ENCODE measurements at places on chromosomes 5 and 9.

DNA sequence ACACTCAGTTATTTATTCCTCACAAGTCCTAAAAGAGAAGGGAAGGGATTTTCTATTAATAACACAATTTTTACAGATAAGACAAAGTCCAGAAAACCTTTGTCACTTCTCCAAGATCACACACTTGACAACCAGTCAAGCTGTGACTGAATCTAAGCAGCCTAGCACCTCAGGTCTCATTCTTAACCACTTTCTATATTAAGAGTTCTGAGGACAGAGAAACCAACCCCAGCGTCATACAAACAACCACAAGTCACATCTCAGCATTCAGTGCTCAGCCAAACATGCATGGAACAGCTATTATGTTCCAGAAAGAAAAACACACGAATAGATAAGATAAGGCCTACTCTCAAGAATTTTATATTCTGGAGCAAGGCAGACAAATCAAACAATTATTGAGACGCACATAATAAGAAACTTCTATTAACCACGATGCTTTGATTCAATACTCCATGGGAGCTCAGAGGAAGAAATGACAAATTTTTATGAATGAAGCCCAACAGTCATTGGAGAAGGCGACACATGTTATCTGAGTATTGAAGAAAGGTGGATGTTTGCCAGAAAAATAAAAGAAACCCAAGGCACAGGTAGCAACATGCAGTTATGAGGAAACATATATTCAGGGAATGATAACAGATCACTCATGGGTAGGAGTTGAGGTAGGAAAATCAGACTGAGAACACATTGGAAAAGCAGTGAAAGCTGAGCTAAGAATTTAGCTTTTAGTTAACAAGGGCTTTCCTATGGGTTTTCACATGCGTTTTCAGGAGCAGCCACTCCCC lies 113.1 kb downstream of the HTR4 start:
- no peak for DNase-seq

- no peak for DNase-seq
Observed at GRCh38 chr5:133297293-133297692, 245.5 kb downstream of the HSPA4 start.

GRCh38 chr9:135126451-135127187 lies 39.2 kb downstream of the OLFM1 start:
- DNase-seq, result no peak

- no peak for DNase-seq
Observed at GRCh38 chr9:130095872-130096271, 42.2 kb downstream of the GPR107 start.

DNA sequence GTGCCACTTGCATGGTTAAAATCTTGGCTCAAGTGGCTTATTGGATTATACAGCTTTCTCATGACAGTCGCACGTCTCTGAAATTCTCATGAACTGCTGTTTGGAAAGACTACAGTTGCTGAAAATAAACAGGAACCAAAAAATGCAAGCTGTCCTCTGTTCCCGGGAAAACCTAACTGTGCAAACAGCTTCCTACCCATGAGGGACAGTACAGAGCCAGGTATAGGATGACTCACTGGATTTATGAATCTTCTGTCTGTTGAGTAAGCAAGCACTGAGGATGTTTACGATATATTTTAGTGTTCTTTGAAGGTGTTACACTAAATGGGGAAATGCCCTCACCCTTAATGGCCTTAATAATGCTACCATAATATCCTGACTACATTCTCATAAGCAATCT lies 380.3 kb upstream of the TNC start:
- DNase-seq, result no peak

DNA sequence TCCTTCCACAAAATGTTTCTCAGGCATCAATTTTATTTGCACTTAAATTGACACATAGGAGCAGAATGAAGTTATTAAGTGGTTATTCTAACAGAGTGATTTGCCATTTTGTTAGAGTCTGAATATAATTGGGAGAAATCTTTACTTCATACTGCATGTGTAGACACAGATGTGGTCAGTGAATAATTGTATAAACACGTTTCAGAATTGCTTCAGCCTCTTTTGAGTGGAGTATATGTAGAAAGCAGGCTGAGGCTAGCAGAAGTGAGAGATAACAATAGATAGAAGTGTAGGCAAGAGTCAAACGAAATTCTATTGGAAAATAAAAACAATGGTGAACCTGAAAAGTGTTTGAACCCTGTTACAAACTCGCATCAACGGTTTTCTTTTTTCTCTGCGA lies 270.7 kb downstream of the TMEM167A start:
- no peak for DNase-seq

DNA sequence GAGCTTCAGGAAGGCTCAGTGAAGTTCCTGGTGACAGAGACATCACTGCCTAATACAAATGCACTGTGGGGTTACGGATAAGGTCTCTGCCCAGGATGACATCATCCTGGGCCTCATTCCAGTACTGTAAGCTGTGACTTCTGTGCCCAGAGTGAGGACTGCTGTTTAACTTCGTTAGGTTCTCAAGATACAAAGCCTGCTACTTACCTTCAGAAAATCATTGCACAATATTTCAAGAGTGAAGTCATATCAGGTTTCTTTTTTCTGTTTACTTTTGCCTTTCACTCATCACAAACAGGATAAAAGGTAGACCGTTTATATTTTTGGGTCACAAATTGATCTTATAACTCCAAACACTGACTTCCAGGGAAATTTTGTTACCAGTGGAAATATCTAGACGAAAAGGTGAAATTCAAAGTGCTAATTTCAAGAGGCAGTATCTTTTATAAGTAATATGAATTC lies 241.2 kb downstream of the PIK3R1 start:
- DNase-seq, result no peak

- DNase-seq, result no peak
Observed at GRCh38 chr9:93655621-93656425, 79.4 kb downstream of the PHF2 start.

DNA sequence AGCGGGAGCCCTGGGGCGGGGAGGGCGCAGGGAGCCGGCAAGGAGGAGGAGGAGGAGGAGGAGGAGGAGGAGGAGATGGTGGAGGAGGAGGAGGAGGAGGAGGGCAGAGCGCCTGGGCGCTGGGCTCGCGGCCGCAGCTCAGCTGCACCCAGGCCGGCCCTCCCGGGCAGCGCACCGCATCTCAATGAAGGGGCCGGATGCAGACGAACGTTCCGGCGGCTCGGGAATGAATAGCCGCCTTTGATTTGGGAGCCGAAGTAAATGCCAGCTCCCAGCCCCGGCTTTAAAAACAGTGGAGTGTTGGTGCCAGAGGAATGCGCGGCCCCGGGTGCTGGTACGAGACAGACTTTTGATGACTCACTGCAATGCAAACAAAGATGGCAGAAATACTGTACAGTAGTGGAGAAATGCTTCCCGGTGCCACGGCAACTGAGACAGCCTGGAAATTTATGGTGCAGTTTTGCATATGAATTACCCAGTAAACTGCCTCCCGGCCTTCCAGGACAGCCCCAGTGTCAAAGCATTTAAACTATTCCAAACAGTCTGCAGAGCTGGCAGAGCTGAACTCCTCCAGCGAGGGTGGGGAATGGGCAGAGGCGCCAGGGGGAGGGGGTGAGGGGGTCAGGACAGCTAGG lies 43.1 kb downstream of the NACC2 start:
- peak; percentile 68 for DNase-seq

- DNase-seq, result no peak
Observed at GRCh38 chr9:3820643-3821042, 294.8 kb upstream of the RFX3 start.

GRCh38 chr9:20512106-20512505 lies 110.2 kb downstream of the MLLT3 start:
- no peak for DNase-seq

- no peak for DNase-seq
Observed at GRCh38 chr5:16104961-16105360, 74.6 kb downstream of the MARCHF11 start.

DNA sequence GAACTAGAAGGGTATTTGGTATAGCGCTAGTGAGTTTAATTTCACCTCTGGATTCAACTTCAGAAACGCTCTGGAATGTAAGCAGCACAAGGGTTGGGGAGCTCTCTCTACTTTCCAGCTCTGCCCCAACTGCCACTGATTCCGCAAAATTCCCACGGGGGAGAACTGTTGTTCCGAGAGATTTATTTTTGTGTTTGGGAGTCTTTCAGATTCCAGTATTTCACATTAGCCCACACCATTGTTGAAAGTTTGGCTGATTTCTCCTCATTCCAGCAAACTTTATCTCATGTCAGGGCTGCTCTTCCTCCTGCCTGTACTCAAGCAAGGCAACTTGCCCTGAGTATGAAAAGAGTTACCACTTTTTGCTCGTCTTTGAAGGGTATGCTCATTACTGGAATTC lies 198.5 kb upstream of the EGFLAM start:
- DNase-seq, result no peak

DNA sequence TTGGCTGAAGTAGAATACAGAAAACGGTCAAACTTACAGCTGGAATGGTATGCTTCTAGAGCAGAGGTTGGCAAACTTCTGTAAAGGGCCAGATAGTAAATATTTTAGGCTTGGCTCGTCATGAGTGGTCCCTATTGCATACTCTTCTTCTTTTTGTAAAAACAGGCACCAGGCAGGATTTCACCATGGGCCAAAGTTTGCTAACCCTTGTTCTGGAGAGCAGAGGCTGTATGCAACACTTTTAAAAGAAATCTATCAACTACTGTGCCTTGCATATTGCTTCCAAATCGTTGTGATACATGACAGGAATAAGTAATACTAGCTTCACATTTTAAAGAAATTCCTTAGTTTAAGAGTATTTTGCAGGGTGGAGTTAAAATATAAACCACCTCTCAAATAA lies 15.6 kb upstream of the COL23A1 start:
- DNase-seq, result no peak

GRCh38 chr5:9468060-9468388 lies 77.9 kb downstream of the SEMA5A start:
- no peak for DNase-seq

DNA sequence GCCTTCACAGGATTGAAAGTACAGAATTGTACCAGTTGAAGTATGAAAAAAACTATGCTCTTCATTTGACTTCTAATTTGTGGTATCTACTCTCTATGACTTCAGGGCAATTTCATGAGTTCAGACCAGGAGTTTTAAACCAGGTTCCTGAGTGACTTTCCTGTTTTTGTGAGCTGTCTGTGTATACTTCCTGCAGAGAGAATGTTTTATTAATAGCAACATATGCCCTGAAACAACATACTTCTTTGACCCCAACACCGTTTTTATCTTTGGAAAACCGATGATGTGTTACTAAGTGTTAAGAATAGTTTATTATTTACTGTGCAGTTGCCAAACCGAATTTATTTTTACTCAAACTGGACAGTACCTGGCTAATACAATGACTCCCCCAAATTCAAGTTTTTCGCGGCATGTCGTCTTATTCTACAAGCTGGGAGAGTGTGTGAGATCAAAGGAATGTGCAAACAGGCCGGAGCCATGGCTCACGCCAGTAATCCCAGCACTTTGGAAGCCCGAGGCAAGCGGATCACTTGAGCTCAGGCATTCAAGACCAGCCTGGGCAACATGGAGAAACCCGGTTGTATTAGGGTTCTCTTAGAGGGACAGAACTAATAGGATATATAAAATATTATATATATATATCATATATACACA lies 58.7 kb upstream of the ERBIN start:
- DNase-seq, result no peak

DNA sequence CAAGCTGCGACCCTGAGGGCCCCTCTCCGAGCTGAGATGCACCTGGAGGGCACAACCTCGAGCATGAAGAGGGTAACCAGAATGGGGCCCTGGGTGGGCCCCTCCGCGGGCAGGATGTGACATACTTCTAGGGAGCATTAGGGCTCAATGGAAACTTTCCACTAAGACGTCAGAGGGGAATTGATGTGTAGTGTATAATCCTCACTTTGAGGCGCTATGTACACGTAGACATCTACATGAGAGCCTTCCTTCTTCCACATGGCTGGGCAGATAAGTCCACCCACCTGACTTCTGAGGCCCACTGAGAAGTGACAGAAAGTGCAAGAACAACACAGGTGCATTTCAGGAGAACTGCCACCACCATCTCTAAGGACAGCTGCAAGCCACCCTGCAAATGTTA lies 61.0 kb downstream of the DAP start:
- no peak for DNase-seq

DNA sequence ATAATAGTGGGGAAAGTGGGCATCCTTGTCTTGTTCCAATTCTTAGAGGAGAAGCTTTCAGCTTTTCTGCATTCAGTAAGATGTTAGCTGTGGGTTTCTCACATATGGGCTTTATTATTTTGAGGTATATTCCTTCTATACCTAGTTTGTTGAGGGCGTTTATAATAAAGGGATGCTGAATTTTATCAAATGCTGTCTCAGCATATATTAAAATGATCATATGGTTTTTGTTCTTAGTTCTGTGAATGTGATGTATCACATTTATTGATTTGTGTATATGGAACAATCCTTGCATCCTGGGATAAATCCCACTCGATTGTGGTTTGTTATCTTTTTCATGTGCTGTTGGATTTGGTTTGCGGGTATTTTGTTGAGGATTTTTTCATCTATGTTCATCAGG lies 43.1 kb downstream of the FGD3 start:
- no peak for DNase-seq

DNA sequence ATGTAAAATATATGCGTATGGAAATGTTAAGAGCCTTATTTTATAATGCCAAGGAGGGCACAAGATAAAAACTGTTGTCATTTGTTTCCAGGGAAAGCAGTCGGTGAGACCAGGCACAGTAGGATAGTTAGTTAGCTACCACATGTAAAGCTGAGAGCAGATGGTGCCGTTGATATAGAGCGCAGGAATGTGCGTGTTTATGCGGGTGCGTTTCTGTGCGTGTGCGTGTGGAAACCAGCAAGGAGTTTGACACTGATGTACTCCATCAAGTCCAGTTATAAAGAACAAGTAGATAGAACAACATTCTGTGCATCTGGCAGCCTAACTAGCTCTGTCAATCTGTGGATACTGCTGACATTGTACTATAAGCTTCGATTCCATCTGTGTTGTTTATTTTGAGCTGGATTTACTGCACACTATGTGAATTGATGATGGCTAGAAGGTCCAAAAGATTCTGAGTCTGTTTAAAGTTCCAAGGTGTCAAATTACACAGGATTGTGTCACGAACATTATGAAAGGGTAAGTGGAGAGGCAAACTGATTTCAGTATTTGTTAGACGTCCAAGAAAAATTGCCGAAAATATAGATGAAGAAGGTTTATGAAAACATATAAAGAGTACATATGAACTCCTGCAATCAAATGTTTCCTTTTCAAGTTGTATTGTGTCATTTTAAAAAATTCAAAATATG lies 494.9 kb upstream of the MEF2C start:
- DNase-seq, result no peak

GRCh38 chr9:34675048-34675714 lies 12.7 kb upstream of the CCL27 start:
- DNase-seq, result no peak

- DNase-seq, result no peak
Observed at GRCh38 chr5:159785656-159786055, 130.6 kb upstream of the ADRA1B start.

- DNase-seq, result no peak
Observed at GRCh38 chr5:64944868-64945267, 176.1 kb downstream of the CWC27 start.

GRCh38 chr5:31153521-31153920 lies 40.0 kb upstream of the CDH6 start:
- no peak for DNase-seq

- peak; percentile 24 for DNase-seq
Observed at GRCh38 chr5:62144401-62145022, 161.5 kb upstream of the KIF2A start.

GRCh38 chr5:5342784-5343183 lies 79.7 kb upstream of the ICE1 start:
- DNase-seq, result no peak

Data from NCI-H2081 treated with DMSO at 0.1 percent for 48 hours (cell line).